ENCODE measurements at places on chromosomes 2 and 18. TPM values are rescaled to one million over a fixed set of nuclear protein-coding genes. Genes with fewer than 3 reads are reported as not detected.

Gene PTPRN
- not detected for total RNA-seq

Gene LRRTM4
- 0.70 TPM for total RNA-seq

Gene SCN2A
- total RNA-seq, result 0.05 TPM

Gene B3GNT7
- 7.7 TPM for total RNA-seq

DNA sequence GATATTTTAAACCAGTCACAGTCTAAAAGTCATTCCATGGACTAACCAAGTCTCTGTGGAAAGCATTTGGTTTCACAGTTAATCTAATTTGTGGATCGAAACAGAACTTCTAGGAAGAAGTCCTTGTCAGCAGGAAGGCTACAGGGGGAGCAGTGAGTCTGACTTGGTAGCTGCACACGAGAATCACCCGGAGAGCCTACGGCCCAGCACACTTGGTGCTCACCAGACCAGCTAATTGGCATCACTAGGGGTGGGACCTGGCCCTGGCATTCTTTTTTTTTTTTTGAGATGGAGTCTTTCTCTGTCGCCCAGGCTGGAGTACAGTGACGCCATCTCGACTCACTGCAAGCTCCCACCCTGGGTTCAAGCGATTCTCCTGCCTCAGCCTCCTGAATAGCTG, 97.7 kb downstream of the ZNF532 start:
- DNase-seq, result no peak

- DNase-seq, result no peak
These were observed 134.2 kb upstream of the NABP1 start for GRCh38 chr2:191543708-191544107.
